OCI-M1 (cell line): ENCODE measurements at places on chromosomes 11 and 22.
A peak's percentile ranks its signal among the peaks of the same experiment; 100 is the strongest.

DNA sequence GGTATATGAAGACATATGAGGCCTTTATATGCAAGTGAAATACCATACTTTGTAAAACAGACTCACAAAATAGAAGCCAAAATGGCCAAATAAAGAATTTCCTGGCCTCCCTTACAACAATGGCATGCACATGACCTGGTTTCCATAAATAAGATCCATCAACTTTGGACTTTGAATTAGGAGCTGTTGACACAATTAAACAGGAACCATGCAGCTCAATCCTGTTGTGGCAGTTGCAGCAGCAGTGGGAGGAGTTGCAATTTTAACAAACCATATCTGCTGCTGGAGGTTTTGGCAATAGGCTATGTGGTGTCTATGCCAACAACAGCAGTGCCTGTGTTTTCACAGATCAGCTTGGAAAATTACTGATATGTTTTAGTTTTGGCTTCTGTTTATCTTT lies 818.6 kb downstream of the FAM181B start:
- peak; percentile 77 for DNase-seq

- no peak for DNase-seq
Observed at GRCh38 chr11:129739339-129739738, 76.3 kb upstream of the TMEM45B start.

DNA sequence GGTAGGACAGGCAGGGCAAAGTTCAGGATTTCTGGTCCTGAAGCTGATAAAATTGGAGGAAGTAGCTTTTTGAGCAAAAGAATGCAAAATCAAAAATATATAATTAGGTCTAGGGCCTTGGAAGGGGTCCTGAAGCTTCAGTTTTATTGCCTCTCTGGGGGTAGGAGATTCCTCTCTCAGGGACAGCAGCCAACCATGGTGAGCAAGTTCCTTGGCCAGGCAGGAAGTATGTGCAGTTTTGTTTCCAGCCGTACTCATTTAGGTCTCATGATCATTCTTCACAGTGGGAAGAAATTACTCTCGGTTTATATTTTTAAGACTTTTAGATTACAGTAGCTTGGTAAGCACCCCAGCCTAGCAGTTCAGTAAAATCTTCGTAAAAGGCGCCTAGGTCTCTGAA lies 2.9 kb upstream of the RAB38 start:
- DNase-seq = no peak

GRCh38 chr22:44212936-44213335 lies 32.2 kb downstream of the PARVG start:
- DNase-seq = no peak
